Activated CD4-positive, alpha-beta T cell treated with anti-CD3 and anti-CD28 coated beads for 24 hours (primary cell): ENCODE measurements at places on chromosomes 4 and X.

DNA sequence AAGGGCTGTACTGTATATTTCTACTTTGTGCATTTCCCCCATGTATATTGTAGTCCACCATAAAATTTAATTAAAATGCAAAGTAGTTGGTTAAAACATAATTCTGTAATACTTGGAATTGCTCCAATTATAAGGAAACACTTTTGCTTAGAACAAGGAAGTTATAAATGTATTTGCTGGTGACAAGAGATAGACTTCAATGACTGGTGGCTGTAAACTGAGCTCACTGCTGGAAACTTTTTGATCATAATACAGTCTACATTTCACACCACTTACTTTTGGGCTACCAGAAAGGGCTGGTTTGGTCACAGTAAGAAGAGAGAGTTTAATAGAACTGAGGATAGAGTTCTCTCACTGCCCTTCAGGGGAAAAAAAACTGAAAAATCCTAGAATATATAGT, 32.7 kb downstream of the DCAF8L2 start:
- DNase-seq: no peak

DNA sequence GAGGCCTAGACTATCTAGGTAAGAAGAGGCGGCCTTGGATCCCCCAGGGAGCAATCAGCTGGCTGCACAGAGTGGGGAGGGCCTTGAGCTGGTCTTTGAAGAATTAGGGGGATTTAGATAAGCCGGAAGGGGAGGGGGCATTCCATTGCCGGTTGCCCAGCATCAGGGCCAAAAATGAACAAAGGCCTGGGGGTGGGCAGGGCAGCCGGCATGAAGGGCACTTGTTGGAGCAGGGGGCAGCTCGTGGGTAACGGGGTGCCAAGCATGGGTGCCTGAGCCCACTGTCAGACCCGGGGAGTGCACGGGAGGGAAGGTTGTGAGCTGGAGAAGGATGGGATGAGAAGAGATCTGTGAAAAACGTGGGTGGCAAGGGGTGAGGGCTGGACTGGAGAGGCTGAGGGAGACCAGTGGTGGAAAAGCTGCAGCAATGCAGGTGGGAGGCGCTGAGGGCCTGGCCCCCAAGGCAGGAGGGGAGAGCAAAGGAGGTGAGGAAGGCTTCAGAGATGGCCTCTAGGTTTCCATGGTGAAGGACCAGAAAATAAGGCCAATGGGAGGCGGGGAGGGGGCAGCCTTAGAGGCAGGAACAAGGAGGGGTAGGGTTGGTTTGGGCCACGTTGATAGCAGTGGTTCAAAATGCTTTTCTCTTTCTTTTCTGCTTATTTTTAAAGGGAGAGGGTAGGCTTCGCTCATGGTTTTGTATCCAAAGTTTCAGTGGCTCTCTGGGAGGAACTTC, 8.6 kb downstream of the KLF3 start:
- DNase-seq: no peak

- no peak for DNase-seq
Observed at GRCh38 chr4:55435141-55435841, 39.5 kb downstream of the TMEM165 start.

DNA sequence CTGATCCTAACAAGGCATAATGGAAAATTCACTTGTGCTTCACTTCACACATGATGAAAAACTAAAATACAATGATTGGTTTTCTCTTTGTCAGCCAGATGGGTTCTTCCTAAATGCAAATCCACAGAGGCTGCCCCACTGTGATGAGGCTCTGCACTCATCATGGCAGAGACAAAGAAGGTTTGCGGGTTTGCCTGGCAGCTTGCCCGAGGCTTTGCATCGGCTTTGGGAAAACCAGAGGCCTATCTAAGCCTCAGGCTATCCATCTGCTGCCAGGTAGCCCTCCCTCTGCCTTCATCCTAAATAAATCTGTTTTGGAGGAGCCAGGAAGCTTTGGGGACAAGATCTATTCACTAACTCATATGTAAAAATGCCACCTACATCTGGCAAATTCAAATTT, 244.2 kb downstream of the PACRGL start:
- no peak for DNase-seq

GRCh38 chrX:71225009-71225408, 2.0 kb downstream of the GJB1 start:
- no peak for DNase-seq

DNA sequence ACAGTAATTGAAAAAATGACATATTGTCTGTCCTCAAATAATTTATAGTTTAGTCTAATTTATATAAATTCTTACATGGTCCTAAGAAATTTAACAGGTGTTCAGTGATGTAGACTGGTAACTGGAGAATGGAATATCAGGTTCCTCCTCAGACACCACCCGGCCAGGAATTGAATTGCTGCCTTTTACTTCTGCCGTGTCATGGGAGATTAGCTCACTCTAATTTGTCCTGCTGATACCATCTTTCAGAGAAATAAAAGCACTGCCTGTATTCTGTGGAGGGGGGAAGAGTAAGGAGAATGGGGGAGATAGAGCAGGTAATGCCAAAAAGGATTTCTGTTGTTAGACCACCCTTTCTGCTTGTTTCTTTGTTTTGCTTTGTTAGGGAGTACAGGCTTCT, 125.2 kb upstream of the KLHL4 start:
- DNase-seq: no peak

- DNase-seq: no peak
Observed at GRCh38 chr4:184721254-184721653, 12.6 kb downstream of the CENPU start.

GRCh38 chr4:140326395-140326993, 47.0 kb upstream of the SCOC start:
- DNase-seq: no peak

GRCh38 chrX:30060718-30061117, 154.6 kb upstream of the MAGEB2 start:
- DNase-seq: no peak

DNA sequence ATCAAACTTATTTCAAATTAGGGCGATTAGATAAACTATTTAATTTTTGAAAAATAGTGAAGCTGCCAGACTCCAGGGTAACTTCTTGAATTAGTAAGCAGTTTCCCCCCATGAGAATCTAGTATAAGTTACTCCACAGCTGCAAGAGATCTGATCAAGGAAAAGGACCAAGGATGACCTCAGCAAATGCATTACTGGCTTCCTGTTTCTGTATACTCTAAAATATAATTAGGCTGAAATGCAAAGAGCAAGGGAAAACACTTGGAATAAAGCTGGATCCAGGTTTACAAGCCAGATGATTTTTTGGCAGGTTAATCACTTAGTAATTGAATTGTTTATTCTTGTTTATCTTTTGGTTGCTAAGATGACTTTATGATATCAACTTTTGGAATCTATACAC, 13.4 kb upstream of the P2RY10 start:
- DNase-seq: no peak

- no peak for DNase-seq
Observed at GRCh38 chr4:152663203-152664066, 16.4 kb downstream of the TMEM154 start.

DNA sequence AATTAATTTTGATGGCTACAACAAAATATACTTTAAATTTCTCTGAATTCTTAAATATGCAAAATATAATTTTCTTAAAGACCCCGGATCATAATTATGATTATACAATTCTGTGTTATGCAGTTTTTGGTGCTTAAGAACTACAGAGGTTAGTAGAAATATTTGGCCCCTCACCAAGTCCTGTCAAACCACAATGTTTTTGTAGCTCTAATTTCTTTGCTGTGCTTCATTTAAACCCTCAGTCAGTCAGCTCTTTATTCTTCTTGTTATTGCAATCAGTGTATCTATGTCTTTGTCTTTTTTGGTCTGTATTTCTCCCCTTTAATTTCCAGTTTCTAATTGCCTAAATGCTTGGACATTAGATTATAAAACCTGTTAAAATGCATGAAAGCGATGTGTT, 186.1 kb downstream of the CAMK2D start:
- DNase-seq: no peak

GRCh38 chr4:38757945-38758600, 24.7 kb downstream of the TLR10 start:
- DNase-seq: no peak

GRCh38 chr4:73979407-73979957, 2.3 kb downstream of the PF4 start:
- DNase-seq: no peak
